ENCODE measurements at places on chromosomes 11 and 22. TPM values are rescaled to one million over a fixed set of nuclear protein-coding genes. Genes with fewer than 3 reads are reported as not detected.

The DBX1 gene
- not detected for total RNA-seq

GRCh38 chr11:116927163-116927974, 89.9 kb upstream of the APOA1 start:
- no peak for DNase-seq

DNA sequence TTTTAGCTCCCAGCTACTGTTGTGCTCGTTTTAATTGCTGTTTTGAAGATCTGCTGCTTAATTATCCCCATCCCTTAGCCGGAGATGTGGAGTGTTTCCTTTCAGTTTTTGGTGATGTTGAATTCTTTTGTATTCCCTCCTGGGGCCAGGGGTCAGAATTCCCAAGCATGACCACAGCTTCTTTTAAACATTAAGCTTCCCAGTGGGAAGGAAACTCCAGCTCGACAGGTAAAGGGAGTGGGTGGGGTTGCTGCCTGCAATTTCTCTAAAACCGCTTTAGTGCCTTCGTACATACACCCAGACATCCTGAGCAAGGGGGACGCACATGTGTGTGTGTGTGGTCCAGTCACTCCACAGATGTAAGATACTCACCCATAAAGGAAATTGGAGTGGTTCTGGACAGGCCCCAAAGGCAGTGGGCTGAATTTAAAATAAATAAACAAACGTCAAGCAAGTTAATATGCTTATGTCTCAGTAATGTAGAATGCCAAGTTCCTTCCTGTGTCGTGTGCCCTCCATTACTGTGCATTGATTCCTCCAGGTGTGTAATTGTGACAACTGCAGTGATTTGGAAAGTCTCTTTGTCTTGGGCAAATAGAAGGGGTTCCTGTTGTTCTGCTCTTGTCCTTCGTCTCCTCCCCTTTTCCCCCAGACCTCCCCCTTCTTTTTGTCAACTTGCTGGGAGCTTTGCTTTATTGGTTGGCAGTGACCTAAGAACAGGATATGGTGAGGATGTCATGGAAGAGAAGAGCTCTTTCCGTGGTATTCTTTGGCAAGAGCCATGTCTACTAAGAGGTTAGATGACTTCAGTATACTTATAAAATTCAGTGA, 19.2 kb upstream of the ADSL start:
- peak; percentile 67 for DNase-seq

- no peak for DNase-seq
Observed at GRCh38 chr11:1532606-1533341, 39.3 kb downstream of the DUSP8 start.

GRCh38 chr11:79369055-79369454, 71.8 kb downstream of the TENM4 start:
- no peak for DNase-seq

The ZP1 gene
- total RNA-seq, result 0.28 TPM

DNA sequence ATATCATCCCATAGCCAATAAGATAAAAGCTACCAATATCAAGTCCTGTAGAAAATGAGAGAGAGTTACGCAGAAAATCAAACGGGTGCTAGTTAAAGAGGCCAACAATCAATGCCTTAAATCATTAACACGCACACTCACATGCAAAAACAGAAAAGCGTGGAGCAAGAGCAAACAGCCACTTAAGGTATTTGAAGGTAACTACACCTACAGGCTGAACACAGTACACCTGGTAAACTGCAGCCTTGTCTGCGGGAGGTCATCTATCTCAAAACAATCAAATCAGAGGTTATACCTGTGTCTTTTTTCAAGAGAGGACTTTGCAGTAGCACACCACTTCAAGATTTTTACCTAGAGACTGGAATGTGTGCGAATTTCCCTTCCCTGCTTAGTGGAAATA, 23.6 kb downstream of the SLC35F2 start:
- DNase-seq, result no peak

- no peak for DNase-seq
Observed at GRCh38 chr11:110338684-110339083, 42.3 kb upstream of the RDX start.

The FAM83F gene
- not detected for total RNA-seq

- no peak for DNase-seq
Observed at GRCh38 chr11:63999349-64000025, 13.2 kb downstream of the OTUB1 start.

- DNase-seq, result no peak
Observed at GRCh38 chr11:121904148-121904547, 211.9 kb downstream of the BLID start.

- no peak for DNase-seq
Observed at GRCh38 chr22:25380122-25380747, 160.8 kb downstream of the CRYBB2 start.

The ARHGAP8 gene
- 0.18 TPM for total RNA-seq

DNA sequence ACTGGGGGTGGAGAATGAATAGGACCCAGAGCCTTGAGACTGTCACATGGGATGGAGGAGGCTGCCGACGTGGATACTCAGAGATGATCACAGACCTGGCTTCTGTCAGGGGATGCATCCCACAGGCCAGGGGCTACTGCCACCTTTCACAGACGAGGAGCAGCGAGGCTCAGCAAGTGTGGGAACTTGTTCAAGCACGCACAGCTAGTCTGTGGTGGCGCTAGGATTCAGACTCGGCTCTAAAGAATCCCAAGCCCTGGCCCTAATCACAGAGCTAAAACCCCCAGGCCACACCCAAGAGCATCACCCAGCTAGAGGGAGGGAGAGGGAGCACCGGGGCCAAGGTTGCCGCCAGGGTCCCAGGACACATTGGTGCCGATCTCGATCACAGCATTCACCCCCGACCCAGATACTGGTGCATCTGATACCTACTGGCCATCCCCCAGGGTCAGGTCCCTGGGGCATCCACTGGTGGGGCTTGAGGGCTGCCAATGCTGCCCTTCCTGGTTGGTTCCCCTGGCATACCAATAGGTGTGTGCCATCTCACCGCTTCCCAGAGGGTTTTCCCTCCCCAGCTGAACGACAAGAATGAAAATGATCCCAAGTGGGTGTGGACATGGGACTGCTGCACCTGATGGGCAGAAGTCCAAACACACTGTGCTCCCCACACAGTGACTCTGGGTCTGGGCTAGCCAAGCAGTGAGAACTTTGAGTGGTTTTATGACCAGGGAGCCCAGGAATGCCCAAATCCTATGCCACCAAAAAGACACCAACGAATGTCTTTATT, 6.2 kb downstream of the CHST1 start:
- no peak for DNase-seq

DNA sequence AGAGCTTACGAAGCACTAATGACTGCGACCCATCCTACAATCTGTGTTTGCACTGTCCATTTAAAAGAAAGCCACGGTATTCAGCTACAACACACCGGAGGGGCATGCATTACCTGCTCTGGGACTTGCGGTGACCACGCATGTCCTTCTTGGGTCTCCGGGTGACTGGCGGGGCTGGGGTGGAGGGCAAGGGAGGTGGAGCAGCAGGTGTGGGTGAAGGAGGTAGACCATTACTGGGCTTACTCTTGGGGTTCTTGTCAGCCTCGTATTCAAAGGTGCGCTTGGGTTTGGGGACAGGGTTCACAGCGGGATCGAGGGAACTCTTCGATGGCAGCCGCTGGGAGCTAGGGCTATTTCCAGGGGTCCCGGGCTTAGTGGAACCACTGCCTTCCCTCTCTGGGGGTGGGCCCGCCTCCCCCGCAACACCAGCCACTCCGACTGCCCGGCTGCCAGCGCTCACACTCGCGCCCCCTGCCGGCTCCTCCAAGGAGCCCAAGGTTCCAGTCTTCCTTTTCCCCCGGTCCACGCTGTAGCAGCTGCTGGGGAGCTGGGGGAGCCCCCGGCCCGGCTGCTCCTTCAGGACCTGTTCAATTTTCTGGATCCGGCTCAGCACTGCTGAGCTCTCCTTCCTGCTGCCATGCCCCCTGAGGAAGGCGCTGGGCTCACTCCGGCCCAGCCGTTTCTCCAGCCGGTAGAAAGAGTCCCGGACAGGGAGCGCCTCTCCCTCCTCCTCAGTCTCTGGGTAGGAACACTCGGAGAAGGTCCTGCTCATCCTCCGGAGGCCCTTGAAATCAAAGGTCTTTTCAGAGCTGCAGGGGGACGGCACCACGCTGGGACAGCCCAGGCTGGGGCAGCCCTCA, 47.5 kb downstream of the RPL27A start:
- DNase-seq, result no peak

DNA sequence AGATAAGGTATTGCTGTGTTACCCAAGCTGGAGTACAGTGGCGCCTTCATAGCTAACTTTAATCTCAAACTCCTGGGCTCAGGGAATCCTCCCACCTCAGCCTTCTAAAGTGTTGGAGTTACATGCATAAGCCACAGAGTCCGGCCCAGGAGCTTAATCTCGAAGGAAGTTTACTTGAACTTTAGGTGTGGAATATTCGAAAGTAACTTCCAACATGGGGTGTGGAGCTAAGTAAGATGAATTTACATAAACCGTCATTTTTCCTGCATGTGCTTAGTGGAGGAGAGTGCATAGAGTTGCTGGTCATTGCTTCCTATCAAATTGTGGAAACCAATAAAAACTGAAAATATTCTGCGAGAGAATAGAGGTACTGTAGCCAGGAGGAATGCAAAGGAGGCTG, 1.5 kb downstream of the ATG13 start:
- no peak for DNase-seq

DNA sequence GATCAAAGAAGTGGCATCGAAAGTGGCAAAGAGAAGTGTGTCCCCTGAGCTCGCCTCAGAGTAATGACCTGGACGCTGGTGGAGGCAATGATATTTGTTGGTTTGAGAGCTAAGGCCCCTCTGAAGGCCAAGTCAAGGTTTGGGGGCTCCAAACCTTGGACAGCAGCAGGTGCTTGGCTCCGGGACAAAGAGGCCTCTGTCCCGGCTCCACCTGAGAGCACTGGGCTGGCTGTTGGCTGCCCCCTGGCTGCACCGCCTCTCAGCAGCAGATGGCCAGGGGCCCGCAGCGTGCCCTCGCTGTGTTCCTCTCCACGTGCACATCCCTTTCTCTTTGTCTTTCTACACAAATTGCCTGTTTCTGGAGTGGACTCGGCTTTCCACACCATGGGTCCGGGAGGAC, 301.3 kb downstream of the NTM start:
- DNase-seq, result no peak

DNA sequence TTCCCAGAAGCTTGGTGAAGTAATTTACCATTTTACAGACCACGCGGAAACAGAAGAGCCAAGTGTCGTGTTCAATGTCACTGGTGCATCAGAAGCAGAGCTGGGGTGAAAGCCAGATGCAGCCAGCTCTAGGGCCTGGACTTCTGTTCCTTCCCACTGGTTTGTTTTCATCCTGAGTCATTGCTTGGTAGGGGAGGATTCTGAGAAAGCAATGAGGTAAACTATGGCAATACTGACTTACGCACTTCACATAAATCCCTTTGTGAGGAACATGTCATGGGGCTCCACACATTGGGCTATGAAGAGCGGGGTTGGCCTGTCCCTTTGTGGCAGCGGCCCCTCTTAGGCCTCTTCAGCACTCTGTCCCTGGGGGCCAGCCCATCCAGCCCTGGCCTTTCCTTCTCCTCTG, 52.4 kb upstream of the RBFOX2 start:
- peak; percentile 98 for DNase-seq

The TBC1D10A gene
- total RNA-seq, result 18.9 TPM

The RTL10 gene
- total RNA-seq, result 8.6 TPM

The RIC3 gene
- not detected for total RNA-seq

DNA sequence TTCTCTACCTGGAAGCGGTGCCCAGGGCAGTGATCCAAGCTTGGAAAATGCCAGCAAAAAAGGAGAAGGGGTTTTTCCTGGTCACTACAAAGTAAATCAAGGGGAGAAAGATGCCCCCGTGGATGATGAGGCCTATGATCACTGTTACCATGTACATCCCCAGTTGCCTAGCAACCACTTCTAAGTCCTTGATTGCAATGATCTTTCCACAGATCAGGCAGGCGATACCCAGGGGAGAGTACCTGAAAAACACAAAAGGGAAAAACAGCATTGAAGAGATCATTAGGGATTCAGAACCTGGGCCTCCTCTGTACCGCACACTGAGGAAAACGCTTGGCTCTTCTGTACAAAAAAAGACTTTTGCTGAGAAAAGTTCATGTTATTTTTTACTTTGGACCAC, 127.1 kb downstream of the SLC1A2 start:
- no peak for DNase-seq

The FDX1 gene
- total RNA-seq, result 10.6 TPM

DNA sequence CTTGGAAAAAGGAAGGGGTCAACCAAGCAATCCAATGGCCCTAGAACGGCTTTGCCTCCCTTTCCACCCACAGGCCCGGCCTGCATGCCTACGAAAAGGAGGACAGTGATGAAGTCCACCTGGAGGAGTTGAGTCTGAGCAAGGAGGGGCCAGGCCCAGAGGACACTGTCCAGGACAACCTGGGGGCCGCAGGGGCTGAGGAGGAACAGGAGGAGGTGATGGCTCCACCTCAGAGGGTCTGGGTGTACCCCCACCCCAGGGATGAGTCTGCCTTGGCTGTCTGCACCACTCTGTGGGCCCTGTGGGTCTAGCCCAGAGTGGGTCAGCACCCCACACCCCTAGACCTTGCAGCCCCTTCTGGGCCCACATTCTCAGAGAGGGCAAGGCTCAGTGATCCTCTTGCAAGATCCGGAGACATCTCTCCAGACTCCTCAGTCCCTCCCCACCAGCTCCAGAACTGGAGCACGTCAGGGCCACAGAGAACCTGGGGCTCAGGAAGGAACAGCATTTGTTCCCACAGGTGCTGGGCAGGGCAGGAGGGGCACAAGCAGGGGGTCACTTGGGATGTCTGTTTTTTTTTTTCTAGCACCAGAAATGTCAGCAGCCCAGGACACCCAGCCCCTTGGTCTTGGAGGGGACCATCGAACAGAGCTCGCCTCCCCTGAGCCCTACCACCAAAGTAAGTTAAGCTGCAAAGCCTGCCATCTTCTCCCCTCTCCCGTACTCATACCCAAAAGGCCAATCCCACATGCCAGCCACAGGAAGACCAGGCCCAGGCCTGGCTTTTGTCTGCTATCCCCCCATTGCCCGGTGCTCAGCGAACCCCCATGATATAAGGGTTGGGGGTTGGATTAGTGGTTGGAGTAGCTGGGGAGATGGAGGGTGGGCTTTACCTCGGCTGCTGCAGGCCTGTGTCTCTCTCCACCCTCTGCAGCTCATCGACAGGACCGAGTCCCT, 8.1 kb downstream of the PRR33 start:
- no peak for DNase-seq

DNA sequence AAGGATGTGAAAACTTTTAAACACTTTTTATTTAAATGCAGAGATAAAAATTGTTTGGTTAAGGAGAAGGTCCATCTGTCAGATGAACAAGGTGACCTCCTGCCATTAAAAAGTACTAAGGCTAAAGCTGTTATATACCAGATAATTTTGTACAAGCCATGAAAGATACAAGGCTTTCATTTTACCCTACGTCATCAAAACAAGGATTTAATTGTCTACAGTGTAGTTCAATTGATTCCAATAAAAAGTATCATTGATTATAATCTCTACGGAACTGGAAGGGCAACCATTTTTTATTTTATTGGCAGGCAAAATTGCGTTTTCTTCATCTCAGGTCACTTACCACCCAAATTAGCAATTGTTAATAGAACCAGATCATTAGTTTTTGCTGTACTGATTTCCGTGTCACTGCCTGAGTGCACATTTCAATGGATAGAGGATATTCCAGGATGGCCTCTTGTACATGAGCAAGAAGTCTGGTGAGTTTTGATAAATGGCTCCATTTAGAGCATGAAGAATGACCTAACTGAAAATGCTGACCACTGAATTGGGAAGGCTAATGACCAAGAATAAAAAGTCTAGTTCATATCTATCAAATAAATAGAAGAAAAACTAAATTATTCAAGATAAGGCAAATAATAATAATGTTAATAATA, 564.9 kb downstream of the JRKL start:
- DNase-seq, result no peak

The P4HA3 gene
- 2.9 TPM for total RNA-seq

The KDM4D gene
- total RNA-seq, result 0.90 TPM

- DNase-seq, result no peak
Observed at GRCh38 chr11:124759266-124760204, 2.6 kb downstream of the ESAM start.

Data from IMR-90 (cell line).